ENCODE measurements at places on chromosomes 1 and 21.

GRCh38 chr1:245026247-245026646 is 128.5 kb upstream of the KIF26B start:
- DNase-seq: no peak

DNA sequence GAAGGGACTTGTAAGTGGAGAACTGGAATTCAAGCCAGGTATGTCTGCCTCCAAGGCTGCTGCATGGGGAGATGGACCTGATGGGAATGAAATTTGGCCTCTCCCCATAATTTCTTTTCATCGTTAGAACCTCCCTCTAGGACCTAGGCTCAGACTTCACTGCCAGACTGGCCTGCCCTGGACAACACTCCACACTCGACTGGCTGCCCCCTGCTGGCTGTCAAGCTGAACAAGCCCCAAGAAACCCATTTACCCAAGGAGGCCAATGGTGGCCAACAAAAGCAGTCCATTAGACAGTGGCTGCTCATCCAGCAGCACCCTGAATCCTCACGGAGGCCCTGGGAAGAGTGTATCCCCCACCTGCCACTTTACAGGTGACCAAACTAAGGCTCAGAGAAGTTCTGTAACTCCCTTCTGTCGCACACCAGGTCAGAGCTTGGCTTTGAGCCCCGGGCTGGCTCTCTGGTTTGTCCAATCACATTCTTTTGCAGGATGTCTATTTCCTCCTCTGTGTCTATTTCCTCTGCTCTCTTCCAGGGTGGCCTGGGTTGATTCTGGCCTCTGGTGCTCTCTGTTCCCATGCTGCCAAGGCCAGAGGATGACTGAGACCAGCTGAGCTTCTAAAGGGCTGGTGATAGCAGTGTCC is 3.8 kb downstream of the RNF186 start:
- DNase-seq: no peak

DNA sequence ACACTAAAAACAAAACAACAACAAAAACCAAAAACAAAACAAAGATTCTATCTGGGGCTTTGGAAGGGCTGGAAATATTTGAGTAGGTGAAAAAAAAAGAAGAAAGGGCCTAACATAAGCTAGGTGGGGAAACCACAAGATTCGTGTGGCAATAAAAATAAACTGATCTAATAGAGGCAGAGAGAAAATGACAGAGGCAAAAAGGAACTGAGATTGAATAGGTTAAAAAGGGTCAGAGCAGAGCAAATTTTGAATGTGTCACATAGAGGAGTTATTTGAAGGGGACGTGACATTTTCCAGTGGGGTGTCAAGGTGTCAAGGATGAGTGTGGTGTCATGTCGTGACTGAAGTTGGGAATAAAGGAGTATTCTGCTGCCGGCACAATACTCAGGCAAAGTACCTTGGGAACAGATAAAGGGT is 65.2 kb upstream of the RALGPS2 start:
- DNase-seq: no peak

GRCh38 chr1:228333739-228334115 is 72.9 kb downstream of the TRIM11 start:
- no peak for DNase-seq

GRCh38 chr1:58881471-58881994 is 97.7 kb upstream of the JUN start:
- no peak for DNase-seq

DNA sequence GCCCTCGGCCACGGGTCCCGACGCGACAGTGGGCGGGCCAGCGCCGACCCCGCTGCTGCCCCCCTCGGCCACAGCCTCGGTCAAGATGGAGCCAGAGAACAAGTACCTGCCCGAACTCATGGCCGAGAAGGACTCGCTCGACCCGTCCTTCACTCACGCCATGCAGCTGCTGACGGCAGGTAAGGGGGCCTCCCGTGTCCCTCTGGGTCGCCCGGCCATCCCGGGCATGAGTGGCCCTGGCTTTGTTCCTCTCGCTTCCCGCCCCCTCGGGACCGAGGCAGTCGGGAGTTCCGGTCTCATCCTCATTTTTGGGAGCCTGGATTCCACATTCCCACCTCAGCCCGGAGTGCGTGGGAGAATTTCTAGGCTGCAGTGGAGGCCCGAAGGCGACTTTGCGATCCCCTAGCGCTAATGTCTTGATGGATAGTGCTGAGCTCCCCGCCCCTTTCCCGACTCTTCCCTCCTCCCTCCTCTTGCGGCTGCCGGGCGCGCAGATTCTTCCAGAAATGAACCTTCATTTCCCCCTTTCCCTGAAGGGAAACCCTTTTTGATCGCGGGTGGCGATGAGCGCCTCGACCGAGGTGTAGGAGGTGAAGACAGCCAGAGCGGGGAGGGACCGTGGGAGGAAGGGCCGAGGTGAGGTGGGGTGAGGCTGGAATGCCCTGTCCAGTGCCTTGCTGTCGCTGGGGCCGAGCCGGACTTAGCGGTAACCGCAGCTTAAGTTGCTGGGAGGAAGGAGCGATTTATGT is 705 bp downstream of the KHDRBS1 start:
- no peak for DNase-seq

DNA sequence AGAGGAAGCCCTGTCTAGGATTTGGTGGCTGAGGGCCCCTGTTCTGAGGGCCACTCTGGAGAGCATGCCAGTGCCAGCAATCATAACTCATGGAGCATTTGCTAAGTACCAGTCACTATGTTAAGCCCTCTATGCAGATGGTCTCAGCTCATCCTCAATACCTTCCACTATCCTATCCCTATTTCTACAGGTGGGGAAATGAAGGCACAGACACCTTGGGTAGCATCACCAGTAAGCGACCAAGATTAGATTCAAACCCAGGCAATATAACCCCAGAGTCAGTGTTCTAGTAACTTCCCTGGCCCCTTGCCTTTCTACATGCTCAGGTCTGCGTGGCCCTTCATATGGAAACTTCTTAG is 7.9 kb upstream of the NBPF1 start:
- DNase-seq: no peak

GRCh38 chr1:180542113-180542837 is 16.5 kb upstream of the OVAAL start:
- no peak for DNase-seq

DNA sequence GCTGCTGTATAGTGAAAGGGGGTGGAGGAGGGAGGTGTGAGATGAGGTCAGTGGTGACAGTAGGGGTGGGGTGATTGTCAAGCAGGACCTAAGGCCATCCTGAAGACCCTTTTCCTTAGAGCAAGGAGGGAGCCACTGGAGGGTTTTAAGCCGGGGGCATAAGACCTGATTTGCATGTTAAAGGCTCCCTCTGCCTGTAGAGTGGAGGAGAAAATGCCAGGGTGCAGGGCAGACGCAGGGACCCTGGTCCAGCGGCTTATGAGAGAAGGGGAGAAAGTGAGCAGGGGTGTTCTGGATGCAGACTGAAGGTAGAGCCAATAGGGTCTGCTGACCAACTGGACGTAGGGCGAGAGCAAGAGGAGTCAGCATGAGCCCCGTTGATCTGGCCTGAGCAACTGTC is 154.1 kb downstream of the TRABD2B start:
- no peak for DNase-seq

GRCh38 chr1:15410223-15410883 is 665 bp downstream of the EFHD2 start:
- DNase-seq: no peak

DNA sequence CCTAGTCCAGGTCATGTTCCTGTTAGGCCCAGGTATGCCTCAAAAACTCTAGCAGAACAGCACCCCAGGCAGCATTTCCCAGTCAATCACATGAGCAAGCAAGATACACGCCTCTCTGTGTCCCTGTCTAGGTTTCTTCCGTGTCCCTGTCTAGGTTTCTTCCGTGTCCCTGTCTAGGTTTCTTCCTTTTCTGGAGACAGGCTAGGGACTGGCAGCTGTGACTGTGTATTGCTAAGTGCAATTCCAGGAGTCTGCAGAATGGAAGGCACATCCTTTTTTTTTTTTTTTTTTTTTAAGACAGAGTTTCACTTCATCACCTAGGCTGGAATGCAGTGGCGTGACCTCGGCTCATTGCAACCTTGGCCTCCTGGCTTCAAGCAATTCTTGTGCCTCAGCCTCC is 77.6 kb downstream of the SETD4 start:
- no peak for DNase-seq

- no peak for DNase-seq
Observed at GRCh38 chr1:26788836-26789611, 1.3 kb downstream of the PIGV start.

- DNase-seq: no peak
Observed at GRCh38 chr1:180254854-180255253, 24.8 kb downstream of the LHX4 start.

DNA sequence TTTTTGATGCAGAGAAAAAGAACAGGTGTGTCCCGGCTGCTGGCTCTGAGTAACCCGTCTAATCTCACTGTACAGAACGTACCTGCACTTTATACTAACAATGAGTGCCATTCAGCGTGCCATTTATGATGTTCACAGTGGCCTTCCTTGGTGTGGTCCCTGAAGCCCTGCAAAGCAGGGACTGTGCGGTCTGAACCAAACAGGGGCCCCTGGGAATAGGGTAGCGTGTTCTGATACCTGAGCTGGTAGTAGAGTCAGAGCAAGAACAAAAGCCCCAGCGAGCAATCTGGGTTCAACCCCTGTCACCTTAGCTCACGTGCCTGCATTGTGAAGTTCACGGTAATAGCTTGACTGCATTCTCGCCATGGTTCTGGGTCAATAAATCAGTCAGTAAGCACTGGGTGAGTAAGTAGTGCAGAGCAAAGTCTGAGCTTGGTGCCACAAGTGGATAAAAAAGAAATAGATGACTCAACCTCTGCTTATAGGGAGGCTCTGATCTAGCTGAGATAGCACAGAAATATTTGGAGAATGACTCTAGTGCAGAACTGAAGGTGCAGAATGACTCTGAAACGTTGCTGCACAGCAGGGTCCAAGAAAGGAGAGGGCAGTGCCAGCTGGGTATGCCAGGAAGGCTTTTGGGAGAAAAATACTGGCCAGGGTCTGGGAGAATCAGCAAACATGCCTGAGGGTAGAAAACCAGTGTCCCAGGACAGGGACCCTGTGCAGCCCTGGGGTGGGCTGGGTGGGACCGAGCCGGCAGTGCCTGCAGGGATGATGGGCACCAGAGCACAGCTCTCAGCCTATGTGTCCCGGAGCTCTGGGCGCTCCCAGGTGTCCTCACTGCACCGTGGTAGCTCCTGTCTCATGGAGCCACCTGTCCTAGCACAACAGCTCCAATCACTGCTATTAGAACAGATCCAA is 125.9 kb downstream of the RHOU start:
- no peak for DNase-seq

DNA sequence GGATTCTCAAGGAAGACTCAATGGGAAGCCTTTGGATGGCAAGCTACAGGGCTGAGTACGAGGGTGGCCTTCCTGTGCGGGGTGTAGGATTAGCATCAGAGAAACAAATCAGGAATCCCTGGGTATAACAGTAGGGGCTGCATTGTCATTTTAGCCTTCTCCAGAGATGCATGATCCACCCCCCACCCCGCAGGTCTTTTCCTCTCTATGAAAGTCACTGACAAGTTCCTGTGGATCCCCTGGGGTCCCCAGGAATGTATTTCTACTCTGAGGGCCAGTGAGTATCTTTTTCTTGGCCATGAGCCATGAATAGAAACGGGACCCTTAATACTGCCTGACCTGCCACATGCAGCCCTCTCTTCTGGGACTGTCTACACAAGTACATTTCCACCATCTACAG is 473.0 kb upstream of the VAMP3 start:
- no peak for DNase-seq

DNA sequence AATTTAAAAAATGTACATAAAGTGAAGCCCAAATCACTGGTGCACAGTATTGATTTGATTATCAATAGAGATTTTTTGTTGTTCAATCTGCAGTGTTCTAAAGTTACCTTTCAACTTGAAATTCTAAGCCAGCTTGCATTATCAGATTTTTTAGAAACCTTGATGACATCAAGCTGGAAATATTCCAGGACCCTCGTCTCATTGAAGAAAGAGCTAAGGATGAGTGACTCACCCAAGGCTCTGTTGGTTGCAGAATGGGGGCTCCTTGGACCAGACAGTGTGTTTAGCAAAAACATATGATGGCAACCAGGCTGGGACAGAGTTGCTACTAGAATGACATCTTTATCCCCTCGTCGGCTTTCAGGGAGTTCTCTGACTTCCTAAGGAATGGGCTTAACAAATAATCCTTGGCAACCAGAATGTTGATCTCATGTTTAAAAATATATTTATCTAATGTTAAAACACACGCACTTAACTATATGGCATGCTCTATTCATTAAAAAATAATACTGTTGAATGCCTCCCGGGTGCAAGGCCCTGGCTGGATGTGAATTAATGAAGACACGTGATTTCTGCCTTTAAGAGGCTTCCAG is 79.7 kb downstream of the RUNX3 start:
- no peak for DNase-seq

- no peak for DNase-seq
Observed at GRCh38 chr1:94883691-94884090, 43.2 kb downstream of the CNN3 start.

DNA sequence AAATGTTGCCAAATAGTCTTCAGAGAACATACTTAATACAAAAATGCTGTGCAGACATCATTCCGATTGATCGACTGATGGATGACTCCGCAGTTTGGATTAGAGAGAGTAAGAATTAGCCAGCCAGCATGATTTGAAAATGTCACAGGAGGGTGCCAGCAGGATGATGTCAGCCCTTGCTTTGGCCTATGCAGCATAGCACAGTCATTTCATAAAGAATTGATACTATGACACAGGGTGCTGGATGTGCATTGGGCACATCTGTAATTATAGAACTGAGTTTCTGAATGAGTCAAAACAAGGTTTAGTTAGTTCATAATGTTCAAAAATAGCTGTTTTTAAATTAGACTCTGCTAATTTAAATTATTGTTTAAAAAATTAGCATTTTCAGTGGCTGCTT is 21.6 kb upstream of the TRAF5 start:
- no peak for DNase-seq

DNA sequence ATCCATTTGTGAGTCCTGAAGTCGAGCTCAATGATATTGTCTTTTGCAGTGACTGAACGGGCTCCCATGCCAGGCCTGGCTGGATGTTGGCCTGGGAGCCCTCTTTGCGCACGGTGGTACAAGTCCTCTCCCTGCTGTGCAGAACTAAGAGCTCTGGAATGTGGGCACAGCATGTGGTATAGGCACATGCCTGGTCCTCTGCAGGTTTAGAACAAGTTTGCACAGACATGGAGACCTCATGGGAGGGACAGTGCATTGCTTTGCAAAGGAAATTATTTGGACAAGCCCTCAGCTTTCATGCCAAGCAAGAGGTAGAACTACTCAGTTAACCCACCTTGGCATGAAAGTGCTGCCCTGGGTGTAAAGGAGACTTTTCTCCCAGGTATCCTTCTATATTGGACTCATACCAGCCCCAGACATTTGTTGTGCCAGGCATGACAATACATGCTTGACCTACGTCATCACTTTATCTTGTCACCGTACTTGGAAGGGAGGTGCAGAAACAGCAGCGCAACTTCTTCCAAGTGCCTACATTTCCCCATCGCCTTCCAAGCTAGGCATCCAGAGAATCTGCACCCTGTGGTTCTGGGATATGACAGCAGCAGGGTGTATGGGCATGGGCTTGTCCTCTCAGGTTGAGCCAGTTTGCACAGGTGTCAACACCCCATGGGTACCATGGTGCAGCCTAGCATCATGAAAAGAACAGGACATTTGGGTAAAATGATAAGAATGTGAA is 37.6 kb upstream of the MRPS6 start:
- DNase-seq: no peak

Data from forelimb muscle (tissue), 1 donor.